Mucosa of descending colon (tissue), 3 donors: ENCODE measurements at places on chromosomes 16 and 17. TPM values are rescaled to one million over a fixed set of nuclear protein-coding genes. Genes with fewer than 3 reads are reported as not detected.
A peak's percentile ranks its signal among the peaks of the same experiment; 100 is the strongest.

DNA sequence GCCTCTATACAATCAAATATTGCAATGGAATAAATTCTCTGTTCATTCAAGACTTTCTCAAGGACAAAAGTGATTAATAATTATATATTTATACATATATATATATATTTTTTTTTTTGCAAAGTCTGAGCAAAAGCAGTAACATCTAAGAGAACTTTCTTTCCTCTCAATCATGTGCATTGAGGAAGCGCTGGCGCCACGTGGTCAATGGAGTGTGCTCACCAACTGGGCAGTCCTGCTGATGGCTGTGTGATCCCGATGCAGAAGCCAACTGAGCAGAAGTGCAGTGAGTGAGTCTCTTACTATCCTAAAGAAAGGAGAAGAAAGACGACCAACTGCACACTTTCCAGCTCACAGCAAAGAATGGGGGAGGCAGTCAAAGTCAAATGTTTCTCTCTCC lies 37.2 kb upstream of the ULK2 start:
- no peak for DNase-seq

DNA sequence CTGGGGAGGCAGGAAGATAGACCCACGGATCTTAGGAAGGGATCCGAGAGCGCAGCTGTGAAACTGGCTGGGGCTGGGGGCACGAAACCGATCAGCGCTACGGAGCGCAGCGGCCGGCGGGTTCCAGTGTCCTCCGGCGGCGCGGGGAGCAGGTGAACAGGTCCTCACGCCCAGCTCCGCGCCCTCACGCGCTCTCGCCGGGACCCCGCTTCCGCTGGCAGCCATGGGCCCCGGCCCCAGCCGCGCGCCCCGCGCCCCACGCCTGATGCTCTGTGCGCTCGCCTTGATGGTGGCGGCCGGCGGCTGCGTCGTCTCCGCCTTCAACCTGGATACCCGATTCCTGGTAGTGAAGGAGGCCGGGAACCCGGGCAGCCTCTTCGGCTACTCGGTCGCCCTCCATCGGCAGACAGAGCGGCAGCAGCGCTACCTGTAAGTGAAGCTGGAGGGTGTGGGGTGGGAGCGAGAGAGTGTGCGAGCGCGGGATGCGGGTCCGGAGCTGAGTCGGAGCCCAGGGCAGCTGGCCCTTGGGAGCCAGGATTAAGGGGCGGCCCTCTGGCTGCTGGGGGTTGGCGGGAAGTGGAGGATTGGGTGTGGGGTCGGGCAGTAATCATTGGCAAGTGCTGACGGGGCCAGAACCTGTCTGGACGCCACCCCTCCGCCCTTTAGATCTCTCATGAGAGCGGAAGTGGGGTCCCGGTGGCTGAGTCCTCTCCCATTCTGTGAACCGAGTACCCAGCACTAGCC lies 479 bp downstream of the ITGA3 start:
- peak; percentile 81 for DNase-seq

KCNH6 gene
- 0.58 TPM for total RNA-seq

JPT1 gene
- total RNA-seq: 105 TPM

DNA sequence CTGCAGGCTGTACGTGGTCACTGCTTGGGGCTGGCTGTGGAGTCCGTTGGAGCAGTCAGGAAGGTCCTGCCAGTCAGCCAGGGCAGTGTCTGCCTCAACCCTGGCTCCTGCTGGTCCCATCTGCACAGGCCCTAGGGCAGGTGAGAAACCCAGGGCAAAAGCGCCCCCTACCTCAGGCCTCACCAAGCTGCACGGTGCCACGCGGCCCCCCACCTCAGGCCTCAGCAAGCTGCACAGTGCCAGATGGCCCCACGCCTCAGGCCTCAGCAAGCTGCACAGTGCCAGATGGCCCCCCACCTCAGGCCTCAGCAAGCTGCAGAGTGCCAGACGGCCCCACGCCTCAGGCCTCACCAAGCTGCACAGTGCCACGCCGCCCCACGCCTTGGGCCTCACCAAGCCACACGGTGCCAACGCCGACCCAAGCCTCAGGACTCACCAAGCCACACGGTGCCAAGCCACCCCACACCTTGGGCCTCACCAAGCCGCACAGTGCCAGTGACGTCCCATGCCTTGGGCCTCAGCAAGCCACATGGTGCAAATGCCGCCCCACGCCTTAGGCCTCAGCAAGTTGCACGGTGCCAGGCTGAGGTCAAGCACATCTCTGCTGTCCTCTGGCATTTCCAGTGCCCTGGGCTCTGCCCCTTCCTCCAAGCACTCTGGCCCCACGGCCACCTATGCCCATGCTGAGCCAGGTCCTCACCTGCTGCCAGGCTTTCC lies 5.5 kb downstream of the TMEM204 start:
- no peak for DNase-seq

CCL3 gene
- total RNA-seq: 4.1 TPM

DNA sequence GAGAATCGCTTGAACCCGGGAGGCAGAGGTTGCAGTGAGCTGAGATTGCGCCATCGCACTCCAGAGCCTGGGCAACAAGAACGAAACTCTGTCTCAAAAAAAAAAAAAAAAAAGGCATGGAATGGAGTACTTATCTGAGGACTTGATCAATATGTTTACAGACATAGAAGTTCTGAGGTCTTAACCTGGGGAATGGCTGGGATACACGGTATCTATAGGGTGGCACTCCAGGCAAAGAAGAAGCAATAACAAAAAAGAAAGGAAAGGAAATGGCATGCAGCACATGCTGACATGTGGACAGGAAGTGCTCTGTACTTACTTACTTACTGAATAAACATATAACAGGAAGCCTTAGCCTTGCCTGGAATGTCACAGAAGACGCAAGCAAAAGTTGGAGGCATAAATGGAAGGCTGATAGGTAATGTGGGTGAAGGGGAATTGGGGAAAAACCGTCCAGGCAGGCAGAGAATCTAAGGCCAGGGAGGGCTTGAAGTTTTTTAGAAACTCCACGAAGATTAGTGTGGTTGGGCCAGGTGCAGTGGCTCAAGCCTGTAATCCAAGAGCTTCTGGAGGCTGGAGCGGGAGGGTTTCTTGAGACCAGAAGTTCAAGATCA lies 10.1 kb upstream of the SPOP start:
- DNase-seq: no peak

DNA sequence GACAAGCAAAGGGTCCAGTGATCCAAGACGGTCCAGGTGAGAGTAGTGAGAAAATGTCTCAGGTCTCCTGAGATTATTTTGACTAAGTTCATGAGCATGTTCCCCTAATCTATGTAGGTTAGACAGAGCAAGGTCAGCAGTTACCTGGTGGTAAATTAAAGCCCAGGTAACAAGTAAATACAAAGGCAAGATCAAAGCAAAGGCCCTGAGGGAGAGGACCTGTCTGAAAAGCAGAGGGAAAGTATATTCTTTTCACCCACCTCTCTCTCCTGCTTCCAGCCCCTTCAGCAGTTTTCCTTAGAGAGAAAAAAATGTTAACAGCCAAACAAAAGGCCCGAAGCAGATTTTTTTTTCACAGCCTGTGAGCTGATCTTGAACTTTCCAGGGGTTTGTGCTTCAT lies 302.7 kb downstream of the MAP2K6 start:
- no peak for DNase-seq

DNA sequence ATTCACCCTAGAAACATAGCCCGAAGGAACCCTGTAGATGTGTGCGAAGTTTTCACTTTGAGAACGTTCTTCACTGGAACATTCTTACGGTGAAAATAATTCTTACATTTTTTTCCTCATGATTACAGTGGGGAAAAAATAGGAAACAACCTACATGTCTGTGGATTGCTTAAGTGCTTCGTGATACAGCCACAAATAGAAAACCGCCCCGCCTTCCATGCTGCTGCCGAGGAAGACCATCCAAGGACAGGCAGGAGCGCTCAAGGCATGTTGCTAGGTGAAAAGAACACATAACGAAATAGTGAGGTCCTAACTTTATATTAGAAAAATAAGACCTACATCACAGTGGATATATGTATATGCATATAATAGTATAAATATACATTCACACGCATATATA lies 78.8 kb downstream of the BMERB1 start:
- DNase-seq: no peak

AANAT gene
- total RNA-seq: not detected

DNA sequence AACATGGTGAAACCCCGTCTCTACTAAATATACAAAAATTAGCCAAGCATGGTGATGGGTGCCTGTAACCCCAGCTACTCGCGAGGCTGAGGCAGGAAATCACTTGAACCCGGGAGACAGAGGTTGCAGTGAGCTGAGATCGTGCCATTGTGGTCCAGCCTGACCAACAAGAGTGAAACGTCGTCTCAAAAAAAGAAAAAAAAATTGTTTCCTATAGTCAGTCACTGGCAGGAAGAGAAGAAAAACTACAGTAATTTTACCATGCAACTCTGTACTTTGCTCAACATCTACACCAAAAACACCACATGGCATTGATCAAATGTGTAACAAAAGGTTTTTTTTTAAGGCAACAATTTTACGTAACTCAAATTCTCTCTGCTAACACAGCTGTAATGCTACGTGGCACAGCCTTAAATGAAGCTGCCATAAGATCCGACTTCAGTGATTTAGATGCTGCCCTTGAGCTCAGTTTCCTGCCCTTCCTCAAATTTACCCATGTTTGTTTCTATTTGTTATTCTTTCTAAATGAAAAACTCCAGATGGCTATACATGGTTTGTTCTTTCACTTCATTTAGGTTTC lies 40.2 kb downstream of the CNOT1 start:
- no peak for DNase-seq

DNA sequence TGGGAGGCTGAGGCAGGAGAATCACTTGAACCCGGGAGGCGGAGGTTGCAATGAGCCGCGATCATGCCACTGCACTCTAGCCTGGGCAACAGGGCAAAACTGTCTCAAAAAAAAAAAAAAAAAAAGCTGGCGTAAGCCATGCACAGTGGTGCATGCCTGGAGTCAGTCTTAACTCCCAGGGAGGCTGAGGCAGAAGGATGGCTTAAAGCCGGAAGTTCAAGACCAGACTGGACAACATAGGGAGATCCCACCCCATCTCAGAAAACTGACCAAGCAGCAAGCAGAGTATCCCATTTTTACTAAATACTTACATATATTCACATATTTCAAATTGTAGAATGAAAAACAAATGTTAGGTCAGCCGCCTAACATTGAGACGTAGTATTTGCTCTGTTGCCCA lies 4.6 kb downstream of the NT5C start:
- no peak for DNase-seq

DNA sequence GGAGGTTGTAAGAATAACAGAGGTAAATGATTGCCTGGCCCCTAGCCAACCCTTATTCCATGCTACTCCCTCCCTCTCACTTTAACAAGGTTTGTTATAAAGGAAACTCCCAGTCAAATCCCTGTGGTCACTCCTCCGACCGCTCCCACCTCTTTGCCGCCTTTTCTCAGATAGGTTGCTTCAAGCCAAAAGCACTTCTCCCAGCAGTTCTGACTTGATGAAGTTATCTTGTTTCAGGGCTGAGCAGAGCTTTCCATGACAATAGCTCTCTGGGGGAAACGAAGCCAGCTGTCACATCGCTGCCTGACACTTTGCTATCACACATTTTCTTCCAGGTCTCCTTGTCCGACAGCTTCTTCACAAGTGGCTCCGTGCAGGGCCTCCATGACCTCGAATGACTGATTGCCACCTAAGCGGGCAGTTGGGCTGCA lies 278.6 kb downstream of the HAPSTR1 start:
- peak; percentile 81 for DNase-seq

GRCh38 chr17:1625053-1625452 lies 3.6 kb downstream of the SLC43A2 start:
- DNase-seq: no peak

TEKT1 gene
- total RNA-seq: not detected

MYL11 gene
- total RNA-seq: 1.1 TPM

SRCIN1 gene
- total RNA-seq: 2.5 TPM

DNA sequence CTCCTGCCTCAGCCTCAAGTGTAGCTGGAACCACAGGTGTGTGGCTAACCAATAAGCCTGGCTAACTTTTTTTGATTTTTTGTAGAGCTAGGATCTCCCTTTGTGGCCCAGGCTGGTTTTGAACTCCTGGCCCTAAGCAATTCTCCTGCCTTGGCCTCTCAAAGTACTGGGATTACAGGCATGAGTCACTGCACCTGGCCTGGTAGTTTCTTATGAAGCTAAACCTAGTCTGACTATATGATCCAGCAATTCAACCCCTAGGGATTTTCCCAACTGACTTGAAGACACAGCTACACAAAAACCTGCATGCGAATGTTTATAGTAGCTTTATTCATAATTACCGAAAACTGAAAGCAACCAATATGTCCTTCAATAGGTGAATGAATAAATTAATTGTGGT lies 176.2 kb upstream of the IRX3 start:
- DNase-seq: no peak

- DNase-seq: no peak
Measured at GRCh38 chr16:80628254-80628653, 87.5 kb downstream of the DYNLRB2 start.

- no peak for DNase-seq
Measured at GRCh38 chr17:76772842-76773525, 35.1 kb downstream of the MFSD11 start.

QPRT gene
- total RNA-seq: 54.6 TPM

YBX2 gene
- 37.8 TPM for total RNA-seq

- DNase-seq: no peak
Measured at GRCh38 chr17:31527606-31528005, 136.1 kb downstream of the RAB11FIP4 start.

DNA sequence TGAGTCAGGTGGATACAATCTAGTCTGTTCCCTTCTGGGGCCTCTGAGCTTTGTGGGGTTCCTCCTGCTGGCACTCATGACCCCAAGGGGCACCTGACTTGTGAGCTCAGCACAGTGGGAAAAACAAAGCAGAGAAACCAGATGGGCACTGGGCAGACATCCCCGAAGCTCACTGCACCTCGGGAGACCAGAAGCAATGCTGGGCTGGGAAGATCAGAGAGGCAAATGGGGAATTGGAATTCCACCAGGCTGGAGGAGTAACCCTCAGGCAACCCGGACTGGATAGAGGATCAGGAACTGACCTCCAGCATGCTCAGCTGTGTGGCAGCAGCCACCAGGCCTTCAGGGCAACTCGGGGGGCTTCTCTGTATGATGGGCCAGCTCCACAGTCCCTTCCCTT lies 50.3 kb downstream of the ABCC12 start:
- no peak for DNase-seq

AURKB gene
- total RNA-seq: 5.2 TPM

DNA sequence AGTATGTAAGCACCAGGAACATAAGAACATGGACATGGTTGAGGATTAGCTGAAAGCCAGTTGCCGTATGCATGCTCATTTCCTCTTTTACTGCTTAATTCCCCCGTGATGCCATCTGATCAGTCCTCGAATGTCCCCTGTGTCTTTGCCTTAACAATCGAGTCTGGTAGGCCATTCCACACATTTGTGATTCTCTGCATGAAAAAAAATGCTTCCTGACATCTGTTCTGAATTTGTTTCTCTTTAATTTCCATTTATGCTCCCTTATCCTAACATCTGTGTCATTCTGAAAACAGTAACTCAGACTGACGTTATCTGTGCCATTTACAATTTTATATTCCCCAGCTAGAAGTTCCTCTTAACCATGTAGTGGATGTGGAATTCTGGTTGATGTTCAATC lies 158.2 kb upstream of the TOX3 start:
- DNase-seq: no peak

GRCh38 chr16:10970065-10970464 lies 25.7 kb downstream of the CLEC16A start:
- DNase-seq: no peak
